AG10803 (cell line): ENCODE measurements at places on chromosomes 11 and 22.

DNA sequence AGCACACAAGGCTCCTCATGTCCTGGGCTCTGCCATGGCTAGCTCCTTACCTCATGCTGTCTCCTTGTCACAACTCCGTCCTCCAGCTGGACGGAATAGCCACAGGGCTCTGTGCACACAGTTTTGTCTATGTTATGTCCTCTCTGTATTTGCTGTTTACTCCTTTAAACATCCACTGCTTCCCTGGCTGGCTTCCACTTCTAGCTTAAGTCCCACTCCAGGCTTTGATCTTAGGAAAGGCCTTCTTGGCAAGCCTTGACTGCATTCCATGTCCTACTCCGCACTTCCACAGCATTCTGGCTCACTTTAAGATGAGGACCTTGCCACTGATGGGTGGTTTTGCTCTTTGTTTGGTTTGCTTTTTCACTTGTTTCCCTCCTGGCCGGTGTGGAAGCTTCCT is 22.9 kb upstream of the ROBO3 start:
- no peak for DNase-seq

DNA sequence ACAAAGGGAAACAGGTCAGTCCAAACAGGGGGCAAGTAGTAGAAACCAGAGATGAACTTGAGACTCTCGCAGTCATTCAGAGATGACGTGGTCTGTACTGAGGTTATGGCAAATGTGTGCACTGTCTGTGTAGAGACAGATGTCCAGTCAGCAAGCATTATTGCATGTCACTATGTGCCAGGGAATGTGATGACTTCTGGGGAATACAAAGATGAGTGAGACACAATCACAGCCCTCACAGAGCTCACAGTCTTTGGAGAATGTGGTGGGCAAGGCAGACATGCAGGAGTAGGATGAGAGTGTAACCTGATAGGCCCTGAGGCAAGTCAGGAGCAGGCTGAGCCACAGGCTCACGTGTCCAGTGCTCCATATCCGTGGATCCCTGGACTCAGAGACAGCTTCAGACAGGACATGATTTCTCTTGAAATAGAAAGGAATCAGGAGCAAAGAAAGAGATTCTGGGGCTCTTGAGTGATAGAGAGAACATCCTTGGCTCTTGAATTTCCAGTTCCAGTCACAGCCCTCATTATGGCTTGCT is 550.7 kb downstream of the ETS1 start:
- peak; percentile 16 for DNase-seq

- no peak for DNase-seq
These were observed 240.0 kb downstream of the NXPE2 start for GRCh38 chr11:114918286-114918685.

- DNase-seq = no peak
These were observed 20.9 kb downstream of the RNH1 start for GRCh38 chr11:486189-486588.

DNA sequence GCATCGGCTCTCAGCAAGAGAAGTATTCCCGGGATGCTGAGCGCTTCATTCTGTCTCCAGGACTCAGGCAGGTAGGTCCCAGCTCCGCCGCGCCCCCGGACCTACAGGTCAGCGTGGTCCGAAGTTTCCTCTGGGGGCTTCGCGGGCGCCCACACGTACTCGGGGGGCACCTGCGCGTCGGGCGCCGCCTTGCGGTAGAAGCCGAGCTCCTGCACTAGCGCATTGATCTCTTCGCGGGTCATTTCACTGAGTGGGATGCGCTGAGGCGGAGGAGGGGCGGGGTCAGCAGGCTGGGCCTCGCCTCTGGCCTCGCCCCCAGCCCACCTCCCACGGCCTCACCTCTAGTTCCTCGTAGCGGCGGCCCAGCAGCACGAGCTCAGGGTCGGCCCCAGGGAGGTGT is 2.5 kb downstream of the SELENOM start:
- DNase-seq = no peak
